COLO829 (cell line): ENCODE measurements at places on chromosomes 12 and 14.
A peak's percentile ranks its signal among the peaks of the same experiment; 100 is the strongest.

DNA sequence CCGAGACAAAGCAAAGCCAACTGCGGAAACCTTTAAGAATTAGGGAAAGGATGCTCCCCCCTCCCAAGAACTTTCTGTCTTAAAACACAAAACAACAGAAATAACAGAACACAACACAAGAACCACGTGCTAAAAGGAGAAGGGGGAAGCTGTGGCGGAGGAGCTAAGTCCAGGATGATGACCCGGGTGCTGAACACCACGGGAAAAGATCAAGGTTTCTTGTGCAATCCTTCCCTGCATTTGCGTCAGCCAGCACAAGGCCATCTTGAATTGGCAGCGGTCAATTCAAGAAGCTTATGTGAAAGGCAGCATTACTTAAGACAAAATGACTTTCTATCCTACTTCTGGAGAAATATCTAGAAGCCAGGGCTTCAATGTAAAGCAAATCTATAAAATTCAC is 11.0 kb upstream of the CREBL2 start:
- DNase-seq, result no peak

DNA sequence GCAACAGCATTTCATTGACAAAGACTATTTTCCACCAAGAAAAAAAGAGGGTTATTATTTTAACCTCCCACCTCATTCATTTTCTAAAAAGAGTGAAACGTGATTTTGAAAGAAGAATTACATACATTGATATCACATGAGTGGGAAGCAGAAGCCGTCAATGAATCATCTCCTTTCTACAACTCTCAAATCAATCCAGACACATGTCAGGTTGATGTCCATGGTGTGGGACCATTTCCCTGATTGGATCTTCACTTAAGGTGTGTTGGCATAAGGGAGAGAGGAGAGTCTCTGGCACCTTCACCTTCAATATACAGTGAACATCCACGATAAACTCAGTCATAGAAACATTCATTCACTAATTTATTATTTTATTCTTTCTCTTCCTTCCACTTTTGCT is 1095.1 kb downstream of the BCL11B start:
- no peak for DNase-seq

DNA sequence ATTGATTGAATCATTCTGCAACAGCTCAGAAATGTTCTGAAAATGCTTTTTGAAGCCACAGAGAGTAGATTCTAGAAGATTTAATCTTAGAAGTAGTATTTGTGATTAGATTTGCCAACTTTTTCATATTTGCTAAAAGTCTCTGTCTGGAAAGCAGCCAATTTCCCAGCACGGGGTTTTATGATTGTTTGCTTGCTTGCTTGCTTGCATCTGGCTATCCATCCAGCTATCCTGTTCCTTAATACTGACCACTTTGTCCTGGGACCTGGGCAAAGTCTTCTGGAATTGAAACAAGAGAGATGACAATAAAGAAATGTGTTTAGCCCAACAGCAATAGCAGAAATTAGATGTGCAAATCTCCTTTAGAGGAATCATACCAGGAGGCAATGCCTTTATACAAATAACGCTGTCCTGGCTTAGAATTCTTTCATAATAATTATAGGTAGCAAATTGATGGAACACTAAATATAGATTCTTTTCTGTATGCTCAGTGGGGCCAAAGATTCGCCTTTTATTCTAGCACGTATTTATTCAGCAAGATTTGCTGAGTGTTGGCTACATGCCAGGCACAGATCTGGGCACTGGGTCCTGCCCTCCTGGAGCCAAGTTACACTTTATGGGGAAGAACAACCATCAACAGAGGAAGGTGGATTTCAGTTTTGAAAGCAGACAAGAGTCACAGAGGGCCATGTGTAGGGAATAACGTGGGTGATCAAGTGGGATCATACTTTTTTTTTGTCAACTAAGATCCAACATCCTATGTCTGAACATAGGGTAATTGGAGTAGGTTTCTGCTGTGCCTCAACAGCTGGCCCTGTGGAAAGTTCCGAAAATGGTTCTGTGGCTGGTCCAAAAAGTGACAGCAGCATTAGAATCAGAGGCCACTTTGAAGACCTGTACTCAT is 25.3 kb downstream of the MYBPC1 start:
- DNase-seq, result no peak

DNA sequence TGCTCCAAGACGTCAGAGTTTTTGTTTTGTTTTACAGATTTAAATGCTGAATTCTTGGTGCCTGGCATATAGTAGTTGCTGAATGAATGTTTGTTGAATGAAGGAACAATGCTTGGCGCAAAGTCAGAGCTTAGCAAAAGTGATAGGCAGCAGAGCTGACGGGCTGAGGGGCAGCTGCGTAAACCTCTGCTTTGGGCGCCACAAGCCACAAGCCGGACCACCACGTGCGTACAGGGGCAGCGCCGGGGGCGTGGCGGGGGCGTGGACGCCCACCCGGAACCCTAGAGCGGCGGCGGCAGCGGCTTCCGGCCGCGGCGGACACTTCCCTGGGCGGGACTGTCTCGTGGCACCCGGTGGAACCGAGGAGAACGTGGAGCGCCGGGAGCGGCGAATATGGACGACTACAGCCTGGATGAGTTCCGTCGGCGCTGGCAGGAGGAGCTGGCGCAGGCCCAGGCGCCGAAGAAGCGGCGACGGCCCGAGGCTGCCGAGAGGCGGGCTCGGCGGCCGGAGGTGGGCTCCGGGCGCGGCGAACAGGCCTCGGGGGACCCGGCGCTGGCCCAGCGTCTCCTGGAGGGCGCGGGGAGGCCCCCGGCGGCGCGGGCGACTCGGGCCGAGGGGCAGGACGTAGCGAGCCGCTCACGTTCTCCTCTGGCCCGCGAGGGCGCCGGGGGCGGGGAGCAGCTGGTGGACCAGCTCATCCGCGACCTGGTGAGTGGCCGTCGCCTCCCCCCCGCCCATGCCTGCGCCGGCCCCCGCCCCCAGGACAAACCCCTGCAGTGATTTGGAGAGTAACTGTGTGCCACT is at the start of gene FBXW8:
FBXW8 (plus strand) TSS at position 306 of the 807 bp plus-strand sequence; CDS start at position 394, 88 bp downstream.
- DNase-seq, result peak; percentile 70

GRCh38 chr12:113818283-113818682 is 147.8 kb downstream of the RBM19 start:
- DNase-seq, result no peak

DNA sequence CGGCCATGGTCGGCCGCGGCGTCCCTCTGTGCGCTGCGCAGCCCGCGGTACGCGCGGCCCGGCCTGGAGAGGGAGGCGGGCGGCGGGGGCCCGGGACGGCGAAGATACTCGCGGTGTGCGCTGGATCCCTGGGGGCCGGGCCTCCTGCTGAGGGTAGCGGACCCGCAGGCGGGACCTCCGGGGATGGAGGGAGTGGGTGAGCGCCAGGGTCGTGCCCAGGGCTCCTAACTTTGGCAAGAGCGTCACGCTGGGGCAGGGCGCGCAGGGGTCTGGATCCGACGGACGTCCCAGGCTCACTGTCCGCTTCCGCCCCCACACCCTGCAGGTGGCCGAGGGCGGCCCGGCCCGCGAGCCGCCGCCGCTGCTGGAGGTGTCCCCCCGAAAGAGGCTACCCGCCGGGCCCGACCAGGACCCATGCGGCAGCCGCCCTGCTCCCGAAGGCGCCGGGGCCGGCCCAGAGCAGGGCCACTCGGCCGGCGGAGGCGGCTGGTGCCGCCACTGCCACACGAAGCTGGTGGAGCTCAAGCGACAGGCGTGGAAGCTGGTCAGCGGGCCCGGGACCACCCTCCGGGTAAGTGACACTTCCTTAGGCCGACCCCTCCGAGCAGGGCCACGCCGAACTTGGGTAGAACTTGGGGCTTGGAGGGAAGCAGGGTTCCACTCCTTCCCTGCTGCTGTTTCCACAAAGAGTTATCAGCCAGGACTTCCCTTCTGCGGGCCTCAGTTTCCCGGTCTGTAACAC is 502 bp downstream of the KIF26A start:
- DNase-seq, result no peak

- DNase-seq, result peak; percentile 20
These were observed 41.8 kb upstream of the HIF1A start for GRCh38 chr14:61653507-61653906.

DNA sequence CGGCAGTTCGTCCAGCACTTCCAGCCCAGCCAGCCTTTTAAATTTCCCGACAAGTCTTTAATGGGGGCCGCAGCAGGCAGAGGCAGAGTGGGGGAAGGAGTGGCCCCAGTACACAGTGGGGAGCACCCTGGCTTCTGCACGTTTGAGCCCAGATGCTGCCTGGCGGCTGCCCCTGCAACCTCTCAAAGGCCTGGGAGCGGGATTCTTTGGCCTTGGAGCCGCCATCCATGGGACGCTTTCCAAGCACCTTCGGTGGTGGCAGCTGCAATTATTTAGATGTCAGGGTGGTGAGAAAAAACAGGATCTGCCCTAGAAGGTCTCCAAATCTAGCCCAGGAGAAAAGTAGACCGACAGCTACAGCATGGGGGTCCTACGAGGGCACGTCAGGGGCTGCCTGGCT is 46.0 kb downstream of the FAM222A start:
- no peak for DNase-seq

GRCh38 chr12:121953695-121954094 is 35.3 kb downstream of the CFAP251 start:
- no peak for DNase-seq

- DNase-seq, result peak; percentile 76
These were observed 789.6 kb downstream of the NRXN3 start for GRCh38 chr14:78959674-78960264.

DNA sequence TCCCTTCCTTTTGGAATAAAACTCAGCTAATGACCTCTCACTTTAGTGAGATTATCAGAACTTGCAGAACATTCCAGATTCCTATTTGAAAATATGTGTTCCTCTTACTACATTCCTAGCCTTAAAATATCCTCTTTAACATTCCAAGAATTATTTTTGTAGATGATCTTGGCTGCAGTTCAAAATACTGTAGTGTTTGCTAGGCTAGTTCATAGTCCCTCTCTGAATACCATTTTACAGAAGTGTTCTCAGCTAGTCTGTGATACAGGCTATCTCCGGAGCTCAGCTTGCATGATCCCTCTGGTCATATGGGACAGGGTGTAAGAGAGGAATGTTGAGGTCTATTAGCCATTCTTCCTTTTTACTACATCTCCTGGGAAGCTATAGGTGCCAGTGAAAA is 17.6 kb upstream of the GPR33 start:
- peak; percentile 8 for DNase-seq

- DNase-seq, result no peak
These were observed 9.9 kb downstream of the POP5 start for GRCh38 chr12:120571299-120571698.

- DNase-seq, result no peak
These were observed 160.2 kb downstream of the KICS2 start for GRCh38 chr12:64061868-64062375.

DNA sequence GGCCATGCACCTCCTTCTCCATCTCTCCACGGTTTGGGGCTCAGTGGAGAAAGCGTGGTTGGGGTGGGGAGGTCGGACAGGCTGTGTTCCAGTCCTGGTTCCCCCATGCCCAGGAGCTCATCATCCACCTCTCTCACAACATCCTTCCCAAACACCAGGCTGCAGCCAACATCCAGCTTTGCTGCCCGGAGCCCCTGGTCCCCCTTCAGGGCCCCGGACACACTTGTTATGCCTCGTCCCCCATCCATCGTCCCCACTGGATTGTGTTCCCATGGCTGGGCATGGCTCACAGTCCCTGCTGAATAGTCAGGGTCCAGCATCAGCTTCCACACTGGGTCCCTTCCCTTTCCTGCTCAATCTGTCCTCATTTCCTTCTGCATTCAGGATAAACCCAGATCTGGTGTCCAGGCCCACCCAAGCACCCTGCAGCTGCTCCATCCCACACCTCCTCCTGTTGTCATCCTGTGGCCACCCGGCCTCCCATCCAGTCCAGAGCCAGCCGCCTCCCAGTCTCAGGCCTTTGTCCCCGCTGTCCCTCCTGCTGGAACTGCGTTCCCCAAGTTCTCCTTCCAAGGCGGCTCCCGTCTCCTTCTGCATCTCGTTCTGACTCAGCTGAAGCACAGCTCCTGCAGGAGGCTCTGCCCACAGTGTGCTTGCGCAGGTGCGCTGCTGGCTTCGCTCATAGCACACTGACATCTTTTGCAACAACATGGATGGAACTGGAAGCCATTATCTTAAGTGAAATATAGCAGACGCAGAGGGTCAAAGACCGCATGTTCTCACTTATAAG is 211.4 kb upstream of the RTL1 start:
- no peak for DNase-seq

DNA sequence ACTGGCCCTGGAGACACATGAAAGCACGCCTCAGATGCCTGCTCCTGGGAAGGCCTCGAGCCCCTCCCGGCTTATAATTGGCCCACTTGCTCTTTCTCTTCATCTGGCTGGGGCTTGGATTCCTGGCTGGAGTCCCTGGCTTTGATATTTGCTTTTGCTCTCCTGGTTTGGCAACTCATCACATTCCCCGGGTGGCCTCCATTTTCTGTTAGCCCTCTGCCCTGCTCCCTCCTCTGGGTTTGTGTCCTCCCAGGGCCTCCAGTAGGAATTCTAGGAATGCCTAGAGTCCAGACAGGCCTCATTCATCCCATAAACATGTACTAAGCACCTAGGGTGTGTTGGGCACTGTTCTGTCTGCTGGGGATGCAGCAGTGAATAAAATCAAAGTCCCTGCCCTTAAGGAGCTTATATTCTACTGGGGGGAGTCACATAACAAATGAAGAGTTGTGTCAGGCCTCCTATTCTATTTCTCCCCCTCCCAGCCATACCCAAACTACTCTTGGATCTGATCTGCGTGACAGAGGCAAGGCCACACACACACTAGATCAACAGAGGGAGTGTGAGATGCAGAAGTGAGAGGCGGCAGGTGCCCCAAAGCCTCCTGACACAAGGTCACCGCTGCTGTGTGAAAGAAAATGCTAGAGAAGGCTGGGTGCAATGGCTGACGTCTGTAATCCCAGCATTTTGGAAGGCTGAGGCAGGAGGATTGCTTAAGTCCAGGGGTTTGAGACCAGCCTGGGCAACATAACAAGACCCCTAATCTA is 21.3 kb upstream of the TSPAN9 start:
- no peak for DNase-seq

DNA sequence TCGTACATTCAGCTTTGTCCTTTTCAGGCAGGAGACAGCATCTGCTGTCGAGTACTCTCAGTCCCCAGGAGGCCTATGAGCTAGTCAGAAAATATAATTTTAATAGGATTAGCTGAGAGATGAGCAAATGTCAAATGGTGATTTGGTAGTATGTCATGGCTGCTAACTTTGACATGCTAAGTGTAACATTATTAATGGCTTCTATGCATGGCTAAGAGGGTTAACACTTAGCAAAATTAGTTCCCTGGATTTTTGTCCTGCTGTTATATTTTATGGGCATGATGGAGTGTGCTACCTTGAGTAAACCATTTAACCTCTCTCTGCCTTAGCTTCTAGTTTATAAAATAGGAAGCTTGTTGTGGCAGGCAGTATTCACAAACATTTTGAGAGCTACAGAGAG is 2.9 kb upstream of the PCNX1 start:
- DNase-seq, result no peak

GRCh38 chr12:111687255-111687654 is 1.4 kb downstream of the ACAD10 start:
- DNase-seq, result no peak

DNA sequence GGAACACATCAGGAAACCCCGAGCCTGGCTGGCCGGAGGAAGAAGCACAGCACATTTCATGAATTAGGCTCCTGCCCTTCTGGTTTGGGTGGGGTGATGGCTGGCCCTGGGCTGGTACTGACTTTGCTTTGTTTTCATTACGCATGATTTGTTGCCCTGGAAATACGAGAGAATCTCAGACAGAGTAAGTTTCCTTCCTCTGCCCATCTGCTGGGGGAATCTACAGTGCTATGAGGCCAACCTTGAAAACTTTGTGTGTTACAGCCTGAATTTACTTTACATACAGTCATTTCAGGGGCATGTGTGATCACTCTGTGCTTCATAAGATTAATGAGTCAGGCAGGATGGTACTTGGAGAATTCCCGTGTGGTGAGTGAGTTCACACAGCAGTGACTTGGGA is 20.5 kb upstream of the SLC5A8 start:
- no peak for DNase-seq
